ENCODE measurements at places on chromosomes 13 and 19.

DNA sequence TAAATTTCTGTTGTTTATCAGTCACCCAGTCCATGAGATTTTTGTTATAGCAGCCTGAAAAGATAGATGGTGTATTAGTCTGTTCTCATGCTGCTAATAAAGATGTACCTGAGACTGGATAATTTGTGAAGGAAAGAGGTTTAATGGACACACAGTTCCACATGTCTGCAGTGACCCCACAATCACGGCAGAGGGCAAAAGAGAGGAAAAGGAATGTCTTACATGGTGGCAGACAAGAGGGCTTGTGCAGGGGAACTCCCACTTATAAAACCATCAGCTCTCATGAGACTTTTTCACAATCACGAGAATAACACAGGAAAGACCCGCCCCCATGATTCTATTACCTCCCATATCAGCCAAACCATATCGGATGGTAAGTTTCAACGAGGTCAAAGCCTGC, 309.2 kb downstream of the LIG4 start:
- no peak for DNase-seq

DNA sequence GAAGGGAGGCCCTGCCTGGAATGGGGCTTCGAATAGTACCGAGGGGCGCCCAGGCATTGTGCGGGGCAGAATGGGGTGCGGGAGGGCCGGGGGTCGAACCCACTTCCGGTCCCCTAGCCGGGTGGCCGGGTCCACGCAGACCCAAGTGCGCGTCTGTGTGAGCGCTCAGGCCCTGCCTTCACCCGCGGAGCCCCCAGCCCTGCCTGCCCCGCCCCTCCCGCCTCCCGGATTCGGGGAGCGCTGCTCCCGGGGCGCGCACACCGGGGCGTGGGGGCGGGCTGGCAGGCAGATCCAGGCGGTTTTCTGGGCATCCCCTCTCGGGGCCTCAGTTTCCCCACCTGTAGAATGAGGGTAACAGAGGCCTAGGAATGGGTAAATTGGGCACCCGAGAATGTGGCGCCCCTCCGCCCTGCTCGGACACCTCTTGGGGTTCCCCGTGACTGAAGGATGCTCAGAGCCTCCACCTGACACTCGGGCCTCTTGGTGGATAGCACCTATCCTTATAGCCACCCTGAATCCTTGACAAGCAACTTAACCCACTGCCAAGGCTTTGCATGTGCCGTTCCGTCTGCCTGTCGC, 682 bp downstream of the PIK3R2 start:
- no peak for DNase-seq

DNA sequence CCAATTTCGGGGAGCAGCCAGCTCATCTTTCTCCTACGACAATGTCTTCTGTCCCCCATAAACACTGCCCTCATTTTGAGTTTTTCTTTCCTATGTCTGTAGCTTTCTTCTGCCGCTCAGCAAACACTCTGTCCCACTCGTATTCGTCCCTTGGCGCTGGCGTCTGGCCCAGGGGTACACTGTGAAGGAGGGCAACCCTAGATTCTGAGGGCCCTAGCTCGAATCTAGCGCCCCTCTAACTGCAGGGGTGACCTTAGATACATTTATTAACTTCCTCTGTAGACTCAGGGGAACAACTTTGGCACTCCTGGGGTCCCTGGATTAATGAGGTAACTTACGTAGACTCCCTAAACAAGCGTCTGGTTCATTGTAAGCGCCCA, 677 bp upstream of the LRCH1 start:
- no peak for DNase-seq

GRCh38 chr19:14102102-14102696, 11.6 kb upstream of the SAMD1 start:
- DNase-seq = no peak

DNA sequence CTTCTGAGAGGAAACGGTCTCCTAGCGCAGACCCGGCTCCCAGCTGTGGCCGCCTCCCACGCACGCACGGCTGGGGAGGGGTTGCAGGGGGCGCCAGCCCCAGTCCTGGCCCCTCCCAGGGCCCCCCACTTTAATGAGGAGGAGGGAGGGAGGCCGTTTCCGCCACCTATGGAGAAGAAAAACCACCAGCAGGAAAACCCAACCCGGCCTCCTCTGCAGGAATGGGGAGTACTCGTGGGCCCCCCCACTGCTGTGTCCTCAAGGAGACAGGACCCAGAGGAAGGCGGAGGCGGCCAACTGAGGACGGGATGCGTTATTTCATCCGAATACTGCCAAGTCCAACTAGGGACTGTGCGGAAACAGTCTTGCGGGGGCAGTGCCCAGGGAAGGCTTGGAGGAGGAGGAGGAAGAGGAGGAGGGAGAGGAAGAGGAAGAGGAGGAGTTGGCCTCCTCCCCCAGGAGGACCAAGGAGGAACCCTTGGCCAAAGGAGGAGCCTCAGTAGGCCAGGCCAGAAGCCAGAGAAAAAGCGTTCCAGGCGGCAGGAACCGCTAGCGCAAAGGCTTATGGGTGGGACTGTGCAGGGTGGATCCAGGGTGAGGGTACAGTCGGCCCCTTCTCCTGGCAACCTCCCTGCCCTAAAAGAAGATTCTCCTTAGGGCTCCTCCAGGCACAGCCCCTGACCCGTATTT, 3.9 kb upstream of the SSBP4 start:
- no peak for DNase-seq

GRCh38 chr13:72469906-72470305, 257.5 kb downstream of the MZT1 start:
- DNase-seq = no peak
